Cardiac muscle cell (in vitro differentiated cells and primary cell): ENCODE measurements at places on chromosomes 2 and 18. TPM values are rescaled to one million over a fixed set of nuclear protein-coding genes. Genes with fewer than 3 reads are reported as not detected.
A peak's percentile ranks its signal among the peaks of the same experiment; 100 is the strongest.

The LANCL1 gene
- 47.1 and 58.8 TPM in 2 replicates for total RNA-seq

The OR6B2 gene
- not detected in 2 replicates for total RNA-seq

The CFC1 gene
- total RNA-seq: 48.4 and 59.1 TPM in 2 replicates

DNA sequence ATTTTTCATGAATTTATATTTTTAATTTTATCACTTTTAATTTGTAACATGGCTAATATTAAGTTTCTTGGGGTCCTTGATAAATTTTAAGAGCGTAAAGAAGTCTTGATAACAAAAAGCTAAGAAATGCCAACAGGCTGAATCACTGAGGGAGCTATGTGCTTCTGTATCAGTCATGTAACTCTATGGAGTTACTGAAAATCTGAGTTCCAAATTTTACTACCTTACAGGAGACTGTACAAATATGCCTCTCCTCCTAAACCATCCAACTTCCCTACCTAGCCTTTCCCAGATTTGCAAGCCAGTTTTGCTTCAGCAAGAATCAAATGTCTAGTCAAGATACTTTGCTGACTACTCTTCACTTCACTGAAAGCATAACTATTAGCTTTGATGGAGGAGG lies 35.7 kb downstream of the FEZ2 start:
- H3K4me3 ChIP-seq: no peak overlapping the region
- H3K27me3 ChIP-seq: no peaks in the 10 kb centered on the region
- H3K36me3 ChIP-seq: no peaks in the 10 kb centered on the region
- H3K4me1 ChIP-seq: peaks cover 4% of the 10 kb centered on the region

- no peaks in the 10 kb centered on the region for H3K27me3 ChIP-seq
- H3K4me3 ChIP-seq: no peak overlapping the region
- no peaks in the 10 kb centered on the region for H3K36me3 ChIP-seq
- no peak for DNase-seq
Measured at GRCh38 chr2:38262069-38262871, 114.8 kb downstream of the ATL2 start.

DNA sequence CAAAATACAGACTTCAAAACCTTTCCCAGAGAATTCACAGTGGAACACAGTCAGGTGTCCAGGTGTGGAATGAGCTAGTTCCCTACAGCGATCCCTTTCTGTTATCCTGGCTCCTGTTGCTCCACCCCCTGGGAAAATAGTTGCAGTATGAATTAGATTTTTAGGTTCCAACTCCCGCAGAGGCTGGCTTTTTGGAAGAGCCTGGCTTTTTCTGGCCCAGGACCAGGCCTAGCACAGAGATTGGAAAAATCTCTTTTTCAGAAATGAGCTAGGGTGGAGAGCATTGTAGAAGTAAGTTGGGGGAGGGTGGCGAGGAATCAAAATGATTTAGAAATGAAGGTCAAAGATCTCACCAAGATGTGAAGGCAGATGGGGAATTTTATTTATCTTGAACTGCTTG lies 27.1 kb downstream of the COL5A2 start:
- no peak overlapping the region for H3K4me3 ChIP-seq
- no peaks in the 10 kb centered on the region for H3K36me3 ChIP-seq
- DNase-seq: no peak
- H3K4me1 ChIP-seq: peaks cover 5% of the 10 kb centered on the region

DNA sequence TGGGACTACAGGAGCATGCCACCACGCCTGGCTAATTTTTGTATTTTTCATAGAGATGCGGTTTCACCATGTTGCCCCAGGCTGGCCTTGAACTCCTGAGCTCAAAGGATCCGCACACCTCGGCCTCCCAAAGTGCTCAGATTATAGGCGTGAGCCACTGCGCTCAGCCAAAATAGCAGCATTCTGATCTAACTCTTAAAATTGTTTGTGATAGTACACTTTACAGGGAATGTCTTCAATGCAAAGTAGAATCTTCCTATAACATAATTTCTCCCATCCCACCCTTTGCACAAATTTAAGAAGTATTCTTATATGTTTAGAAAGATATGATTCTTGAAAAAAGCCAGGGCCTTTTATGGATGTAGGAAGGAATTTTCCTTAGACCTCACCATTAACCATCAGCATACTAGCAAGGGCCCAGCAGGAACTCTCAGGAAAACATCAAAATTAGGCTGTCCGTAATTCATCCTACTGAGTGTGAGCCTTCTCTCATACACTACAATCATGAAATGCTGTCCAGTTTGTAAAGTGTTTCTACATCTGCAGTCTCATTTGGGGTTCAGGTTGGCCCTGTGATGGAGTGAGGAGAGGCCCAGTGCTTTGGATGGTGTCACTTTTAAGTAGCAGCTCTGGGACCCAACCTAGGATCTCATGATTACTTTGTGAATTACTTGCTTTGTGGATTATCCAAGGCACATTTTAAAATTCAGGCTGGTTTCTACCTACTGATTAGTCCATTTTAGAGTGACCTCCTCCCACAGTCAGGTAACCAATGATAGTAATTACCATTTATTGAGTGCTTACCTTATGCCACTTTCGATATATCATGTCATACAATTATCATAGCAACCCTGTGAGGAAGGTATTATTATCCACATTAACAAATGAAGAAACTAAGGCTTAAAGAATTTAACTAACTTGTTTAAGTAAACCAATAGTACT lies 37.5 kb upstream of the DLX1 start:
- H3K36me3 ChIP-seq: no peaks in the 10 kb centered on the region
- no peak overlapping the region for H3K4me3 ChIP-seq
- DNase-seq: no peak

DNA sequence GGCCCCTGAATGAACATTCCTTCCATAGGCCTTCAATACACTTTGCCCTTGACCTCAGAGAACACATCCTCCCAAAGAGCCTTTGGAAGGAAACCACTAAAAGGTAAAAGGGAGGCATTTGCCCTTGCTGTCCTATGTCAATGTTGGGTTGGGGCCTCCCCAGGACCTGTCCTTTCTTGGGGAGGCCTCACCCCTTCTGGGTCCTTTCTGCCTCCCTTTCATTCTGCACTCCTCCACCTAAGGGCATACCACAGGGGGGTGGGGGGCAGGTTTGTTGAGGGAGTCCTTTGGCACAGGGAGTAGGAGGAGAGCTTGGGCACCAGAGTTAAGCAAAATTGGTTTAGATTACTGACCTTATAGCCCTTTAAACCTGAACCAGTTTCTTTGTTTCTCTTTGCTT lies 32.5 kb upstream of the ATP6V1B1 start:
- H3K36me3 ChIP-seq: no peaks in the 10 kb centered on the region
- H3K4me3 ChIP-seq: no peak overlapping the region

DNA sequence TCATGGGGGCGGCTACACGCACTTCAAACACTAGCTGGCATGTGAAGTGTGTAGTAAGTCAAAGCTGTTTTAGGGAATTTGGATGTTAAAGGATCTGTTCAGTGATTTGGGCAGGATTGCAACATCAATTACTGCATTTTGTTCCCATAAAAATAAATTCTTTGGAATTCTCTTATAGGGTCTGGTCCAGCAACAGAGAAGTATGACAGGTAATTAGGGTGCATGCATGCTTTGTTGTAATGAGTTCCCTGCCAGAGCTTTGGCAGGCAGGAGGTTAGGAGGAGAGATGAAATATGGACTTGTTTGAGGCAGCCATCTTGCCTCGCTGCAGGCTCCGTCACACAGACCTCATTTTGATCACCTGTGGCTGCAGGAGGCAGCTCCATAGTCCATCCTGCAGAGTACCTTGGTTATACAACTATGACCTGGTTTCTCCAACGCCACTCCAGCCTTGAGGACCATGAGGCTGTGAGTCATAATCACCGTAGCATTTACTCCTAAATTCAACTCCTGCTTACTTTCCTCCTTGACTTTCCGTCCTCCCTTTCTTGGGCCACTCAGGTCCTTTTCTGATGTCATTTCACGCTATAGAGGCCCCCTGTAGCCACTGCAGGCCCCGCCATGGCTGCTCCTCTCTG lies 26.5 kb upstream of the EML4 start:
- H3K4me3 ChIP-seq: no peak overlapping the region
- H3K27me3 ChIP-seq: no peaks in the 10 kb centered on the region
- peaks cover 16% of the 10 kb centered on the region for H3K4me1 ChIP-seq
- peak; percentile 79 for DNase-seq
- H3K27ac ChIP-seq: peak overlapping the region; percentile 81

DNA sequence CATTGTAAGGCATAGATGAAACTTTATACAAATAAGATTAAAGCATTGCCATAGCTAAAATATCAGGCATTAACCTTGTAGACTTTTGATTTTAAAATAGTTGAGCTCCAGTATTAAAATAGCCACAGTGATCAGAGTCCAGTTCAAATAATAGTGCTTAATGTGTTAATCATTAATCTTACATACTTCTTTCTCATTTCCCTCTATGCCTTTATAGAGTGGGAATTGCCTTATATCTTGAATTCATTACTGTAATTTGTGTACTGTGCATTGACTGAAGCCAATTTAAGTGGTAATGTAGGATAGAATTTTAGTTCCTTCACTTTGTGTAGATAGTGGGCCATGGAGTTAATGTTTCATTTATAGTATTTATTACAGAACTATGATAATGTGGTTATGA lies 549.2 kb upstream of the VWC2L start:
- no peak for DNase-seq
- H3K27ac ChIP-seq: no peak overlapping the region
- H3K4me3 ChIP-seq: no peak overlapping the region
- H3K36me3 ChIP-seq: no peaks in the 10 kb centered on the region

DNA sequence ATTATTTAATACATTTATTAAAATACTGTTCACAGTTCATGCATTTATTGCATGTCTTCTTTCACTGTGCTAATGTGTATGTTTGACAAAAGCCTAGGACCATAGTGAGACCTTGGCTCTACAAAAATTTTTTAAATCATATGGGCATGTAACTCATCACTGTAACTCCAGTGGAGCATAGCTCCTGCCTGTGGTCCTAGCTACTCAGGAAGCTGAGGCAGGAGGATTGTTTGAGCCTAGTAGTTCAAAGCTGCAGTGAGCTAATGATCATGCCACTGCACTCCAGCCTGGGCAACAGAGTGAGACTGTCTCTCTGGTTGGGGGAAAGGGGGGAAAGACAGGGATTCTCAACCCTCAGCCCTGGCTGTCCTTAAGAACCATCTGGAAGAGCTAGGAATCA lies 137.8 kb downstream of the PRKCE start:
- H3K27me3 ChIP-seq: no peaks in the 10 kb centered on the region
- no peak overlapping the region for H3K27ac ChIP-seq
- no peaks in the 10 kb centered on the region for H3K36me3 ChIP-seq
- DNase-seq: no peak
- H3K4me1 ChIP-seq: peaks cover 32% of the 10 kb centered on the region

- no peak overlapping the region for H3K27ac ChIP-seq
- H3K27me3 ChIP-seq: no peaks in the 10 kb centered on the region
- no peak for DNase-seq
- H3K4me1 ChIP-seq: no peaks in the 10 kb centered on the region
- H3K4me3 ChIP-seq: no peak overlapping the region
- H3K36me3 ChIP-seq: no peaks in the 10 kb centered on the region
Measured at GRCh38 chr2:192899466-192899865, 704.7 kb upstream of the TMEFF2 start.

DNA sequence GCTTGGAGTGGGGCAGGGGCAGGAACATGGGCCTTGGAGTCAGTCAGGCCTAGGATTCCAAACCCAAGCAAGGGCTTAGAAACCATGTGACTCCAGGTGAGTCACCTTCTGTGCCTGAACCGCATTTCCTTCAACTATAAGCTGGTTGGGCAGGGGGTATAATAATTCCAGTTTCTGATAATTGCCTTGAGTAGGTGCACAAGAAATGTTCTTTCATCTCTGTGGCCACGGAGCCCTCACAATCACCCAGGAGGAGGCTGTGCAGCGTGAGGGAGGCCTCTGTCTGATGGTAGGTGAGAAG lies 112.1 kb upstream of the HAAO start:
- no peaks in the 10 kb centered on the region for H3K27me3 ChIP-seq
- DNase-seq: no peak
- H3K36me3 ChIP-seq: no peaks in the 10 kb centered on the region
- H3K4me3 ChIP-seq: no peak overlapping the region
- peaks cover 16% of the 10 kb centered on the region for H3K4me1 ChIP-seq

DNA sequence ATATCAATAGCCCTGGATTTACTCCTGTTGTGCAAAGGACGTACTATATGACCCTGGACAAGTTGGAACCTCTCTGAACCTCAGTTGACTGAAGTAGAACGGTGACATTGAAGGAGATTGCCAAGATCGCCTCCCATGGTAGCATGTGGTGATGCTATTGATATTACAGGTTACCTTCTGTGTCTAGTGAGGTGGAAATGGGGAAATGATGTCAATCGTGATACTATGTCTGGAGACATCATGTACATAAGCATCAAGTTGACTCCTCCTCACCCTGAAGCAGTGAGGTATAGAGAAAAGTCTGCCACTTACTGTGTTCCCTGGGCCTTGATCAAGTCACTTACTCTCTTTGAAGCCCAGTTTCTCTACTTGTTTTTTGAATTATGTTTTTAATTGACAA lies 93.9 kb downstream of the KLF7 start:
- no peaks in the 10 kb centered on the region for H3K27me3 ChIP-seq
- no peaks in the 10 kb centered on the region for H3K4me1 ChIP-seq
- H3K27ac ChIP-seq: no peak overlapping the region

DNA sequence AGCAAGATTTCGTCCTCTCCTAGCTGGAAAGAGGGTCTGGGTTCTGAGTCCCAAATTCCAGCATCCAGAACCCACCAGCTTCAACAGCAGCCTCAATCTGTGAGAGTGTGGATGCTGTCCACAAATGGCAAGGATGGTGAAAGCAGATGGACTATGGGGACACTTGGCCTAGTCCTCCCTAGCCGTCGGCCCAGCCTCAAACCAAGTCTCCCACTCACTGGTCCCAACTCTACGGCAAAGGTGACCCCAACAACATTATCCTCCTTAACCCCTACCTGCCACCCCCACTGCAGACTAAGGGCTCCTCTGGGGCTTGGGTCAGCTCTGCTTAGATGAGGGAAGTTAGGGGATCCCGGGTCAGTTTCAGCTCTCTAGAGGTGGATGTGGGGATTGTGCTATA lies 57.3 kb downstream of the TNS1 start:
- H3K27ac ChIP-seq: no peak overlapping the region
- H3K4me1 ChIP-seq: peaks cover 33% of the 10 kb centered on the region
- H3K36me3 ChIP-seq: no peaks in the 10 kb centered on the region
- no peak for DNase-seq

GRCh38 chr2:207264310-207264709 lies 98.6 kb upstream of the KLF7 start:
- no peak for DNase-seq
- no peaks in the 10 kb centered on the region for H3K27me3 ChIP-seq
- H3K27ac ChIP-seq: no peak overlapping the region
- H3K4me3 ChIP-seq: no peak overlapping the region
- peaks cover 8% of the 10 kb centered on the region for H3K4me1 ChIP-seq
- no peaks in the 10 kb centered on the region for H3K36me3 ChIP-seq
